ENCODE measurements at places on chromosomes 3 and 15.

- no peak for DNase-seq
Measured at GRCh38 chr3:14564741-14565140, 24.6 kb upstream of the GRIP2 start.

GRCh38 chr3:122493296-122493695, 21.4 kb downstream of the KPNA1 start:
- DNase-seq, result no peak

GRCh38 chr3:73668391-73668790, 43.6 kb upstream of the PDZRN3 start:
- DNase-seq, result no peak

DNA sequence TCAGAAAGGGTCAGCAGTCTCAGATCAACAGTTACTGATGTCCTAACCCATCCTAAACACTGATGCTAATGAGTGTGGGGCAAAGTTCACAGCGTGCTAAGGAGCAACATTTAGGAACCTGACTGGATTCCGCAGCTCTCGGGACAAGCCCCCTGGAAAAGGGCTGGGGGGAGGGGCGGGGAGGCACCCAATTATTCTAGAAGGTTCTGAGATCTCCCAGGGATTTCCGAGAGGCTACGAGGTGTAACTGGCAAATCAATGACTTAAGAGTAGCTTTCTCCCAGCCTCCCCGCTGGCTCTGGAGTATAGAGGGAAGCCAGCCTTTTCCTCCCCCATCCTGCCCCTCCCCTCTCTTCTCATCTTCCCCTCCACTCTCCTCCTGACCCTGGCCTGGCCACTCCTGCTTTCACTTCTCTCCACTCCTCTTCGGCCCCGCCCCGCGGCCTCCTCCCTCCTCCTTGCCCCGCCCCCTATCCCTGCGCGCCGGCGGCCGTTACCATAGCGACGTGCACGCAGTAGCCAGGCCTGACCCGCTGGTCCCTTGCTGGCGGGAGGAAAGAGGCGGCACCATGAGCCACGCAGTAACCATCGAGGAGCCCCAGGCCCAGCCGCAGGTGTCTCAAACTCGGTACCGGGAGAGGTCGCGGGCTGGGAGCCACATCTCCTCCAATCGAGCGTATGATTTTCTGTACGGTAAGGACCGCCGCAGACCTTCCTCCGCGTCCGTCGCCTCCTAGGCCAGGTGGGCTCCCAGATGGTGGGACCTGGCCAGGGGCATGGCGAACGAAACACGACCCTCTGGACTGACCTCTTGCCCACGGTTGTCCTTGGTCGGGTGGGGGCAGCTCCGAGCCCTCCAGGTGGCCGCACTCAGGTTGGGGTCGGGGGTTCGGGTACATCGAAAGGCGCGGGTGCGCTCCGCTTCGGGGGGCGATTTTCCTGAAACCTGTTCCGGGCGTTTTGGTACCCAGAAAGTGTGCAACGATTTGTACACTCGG, at the start of gene CFAP91:
Gene CFAP91, plus strand, starts transcription at position 493 of the 998 bp plus-strand sequence. Its CDS starts 77 bp downstream, at position 570.
- DNase-seq, result peak; percentile 92

GRCh38 chr15:64809649-64810496, 15.6 kb downstream of the PIF1 start:
- DNase-seq, result peak; percentile 66

GRCh38 chr3:50512131-50512530, 8.7 kb upstream of the CACNA2D2 start:
- no peak for DNase-seq

DNA sequence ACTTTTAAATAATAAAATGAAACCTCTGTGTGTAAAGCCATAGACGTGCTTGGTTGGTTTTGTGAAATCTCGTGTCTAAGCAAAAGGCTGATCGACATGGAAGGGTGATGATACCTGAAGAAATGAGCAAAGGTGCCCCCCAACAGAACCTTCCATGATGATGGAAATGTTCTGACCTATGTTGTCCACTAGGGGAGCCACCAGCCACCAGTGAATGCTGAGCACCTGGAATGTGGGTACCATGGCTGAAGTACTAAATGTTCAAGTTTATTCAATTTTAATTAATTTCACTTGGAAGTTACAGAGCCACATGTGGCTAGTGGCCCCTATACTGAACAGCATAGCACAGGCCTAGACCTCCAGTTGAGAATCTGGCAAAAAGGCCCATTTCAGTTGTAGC, 158.8 kb downstream of the POLR2M start:
- DNase-seq, result no peak

DNA sequence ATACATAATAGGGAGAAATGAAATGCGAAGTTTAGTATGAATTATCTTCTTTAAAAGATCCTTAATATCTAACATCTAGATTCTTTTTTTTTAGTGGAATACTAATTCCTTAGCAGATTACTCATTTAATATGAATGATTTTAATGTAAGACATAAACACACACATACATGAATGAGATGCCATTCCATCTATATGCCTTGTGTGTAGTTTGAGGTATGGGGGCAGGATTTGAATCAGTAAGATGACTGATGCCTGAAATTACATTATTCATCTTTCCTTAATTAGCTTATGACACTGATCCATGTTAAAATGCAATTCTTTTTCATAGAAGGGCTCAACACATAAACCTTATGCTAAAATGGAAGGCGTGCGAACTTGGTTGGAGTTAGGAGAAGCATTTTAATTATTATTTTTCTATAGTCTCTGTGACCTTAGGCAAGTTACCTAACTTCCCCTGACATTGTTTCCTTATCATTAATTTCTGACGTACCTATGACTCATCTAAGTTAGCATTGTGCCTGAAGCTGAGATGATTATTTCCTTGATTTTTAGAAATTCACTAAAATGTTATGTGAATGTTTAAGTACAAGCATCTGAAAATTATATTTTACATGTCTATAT, 10.8 kb upstream of the BNIP2 start:
- DNase-seq, result no peak

DNA sequence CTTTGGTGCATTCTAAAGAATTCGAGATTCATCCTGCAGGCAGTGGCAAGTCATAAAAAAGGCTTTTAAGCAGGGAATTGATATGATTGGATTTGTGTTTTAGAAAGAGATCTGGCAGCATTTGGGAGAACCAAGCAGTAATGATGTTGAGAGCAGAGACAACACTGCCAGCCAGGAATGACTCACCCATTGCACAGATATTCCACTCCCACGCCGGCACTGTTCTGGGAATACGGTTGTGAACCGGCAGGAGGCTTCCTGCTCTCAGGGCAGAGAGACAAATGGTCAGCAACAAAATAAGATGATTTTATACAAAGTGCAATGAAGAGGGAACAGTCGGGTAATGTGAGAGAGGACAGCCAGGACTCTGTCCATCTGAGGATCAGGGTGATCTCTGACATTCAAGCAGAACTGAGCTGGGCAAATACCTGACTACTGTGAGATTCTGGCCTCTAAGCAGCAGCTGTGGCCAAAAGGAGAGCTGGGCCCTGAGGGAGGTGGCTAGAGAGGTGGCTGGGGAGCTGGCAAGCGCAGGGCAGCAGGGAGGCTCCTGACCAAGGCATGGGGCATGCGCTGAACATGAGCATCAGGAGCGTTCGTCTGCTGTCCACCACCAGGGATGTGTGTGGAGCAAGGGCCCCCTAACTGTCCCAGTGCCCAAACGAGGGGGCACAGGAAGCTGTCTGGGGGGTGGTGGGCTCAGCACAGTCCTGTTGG, 56.1 kb upstream of the PLXNA1 start:
- peak; percentile 64 for DNase-seq

DNA sequence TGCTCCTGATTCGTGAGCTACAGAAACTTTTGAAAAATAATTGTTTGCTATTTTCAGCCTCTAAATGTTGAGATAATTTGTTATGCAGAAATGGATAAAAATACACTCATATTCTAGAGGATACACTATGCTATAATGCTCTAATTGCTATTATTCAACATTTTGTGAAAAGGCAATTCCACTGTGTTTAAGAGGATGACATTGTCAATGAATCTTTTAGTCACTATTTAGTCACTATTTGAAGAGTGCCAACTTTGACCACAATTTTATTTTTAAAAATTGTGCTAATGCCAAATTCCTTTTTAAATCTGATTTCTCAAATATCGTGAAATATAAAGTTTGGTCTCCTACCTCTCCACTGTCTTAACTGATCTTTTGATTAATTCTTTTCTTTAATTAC, 604.9 kb upstream of the KCNMB2 start:
- no peak for DNase-seq

DNA sequence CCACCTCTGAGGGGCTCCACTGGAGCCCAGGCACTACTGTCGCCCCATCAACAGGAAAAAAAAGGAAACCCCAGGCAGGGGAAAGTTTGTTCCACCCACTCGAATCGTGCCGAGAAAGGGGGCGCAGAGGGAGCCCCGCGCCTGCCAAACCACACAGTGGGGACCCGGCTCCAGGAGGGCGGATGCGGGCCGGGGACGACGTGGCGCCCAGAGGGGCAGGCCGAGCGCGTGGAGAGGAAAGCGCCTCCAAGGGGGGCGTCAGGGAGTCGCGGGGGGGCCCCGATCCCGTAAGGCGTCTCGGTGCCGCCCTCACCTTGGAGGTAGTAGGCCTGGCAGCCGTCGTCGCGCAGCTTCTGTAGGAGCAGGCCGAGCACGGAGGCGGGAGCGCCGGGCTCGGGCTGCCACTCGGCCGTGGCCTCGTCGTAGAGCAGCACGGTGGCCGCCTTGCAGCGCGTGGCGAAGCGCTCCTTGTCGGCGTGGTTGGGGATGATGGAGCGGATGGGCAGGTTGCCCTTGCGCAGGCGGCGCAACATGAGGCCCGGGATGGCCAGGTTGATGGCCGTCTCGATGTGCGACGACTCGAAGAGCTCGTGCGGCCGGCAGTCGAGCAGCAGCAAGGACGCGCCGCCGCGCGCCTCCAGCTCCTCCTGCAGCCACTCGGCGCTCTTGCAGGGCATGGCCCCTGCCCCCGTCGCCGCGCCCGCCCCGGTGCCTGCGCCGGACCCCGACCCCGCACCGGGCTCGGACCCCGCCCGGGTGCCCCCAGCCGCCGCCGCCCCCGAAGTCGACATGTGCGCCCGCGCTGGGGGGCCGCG, 627 bp downstream of the DUSP7 start:
- DNase-seq, result peak; percentile 53

GRCh38 chr3:30893678-30894325, 659 bp downstream of the GADL1 start:
- no peak for DNase-seq

DNA sequence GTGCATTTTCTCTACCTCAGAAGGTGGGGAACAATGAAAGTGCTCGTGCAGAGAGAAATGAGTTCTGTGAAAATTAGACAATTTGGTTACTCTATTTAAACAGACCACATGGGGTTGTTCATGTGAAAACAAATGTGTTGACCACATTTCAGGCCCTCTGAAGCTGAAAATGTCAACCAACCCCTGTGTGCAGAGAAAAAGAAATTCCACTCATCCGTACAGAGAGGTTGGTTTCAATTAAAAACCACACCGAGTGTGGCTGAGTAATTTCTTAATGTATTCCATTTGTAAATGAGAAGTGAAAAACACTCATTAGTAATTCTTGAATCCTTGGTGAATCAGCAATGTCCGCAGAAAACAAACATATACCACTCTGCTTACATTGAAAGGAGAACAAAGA, 46.9 kb upstream of the SLC7A14 start:
- no peak for DNase-seq

- no peak for DNase-seq
Measured at GRCh38 chr15:96392380-96393208, 62.1 kb downstream of the NR2F2 start.

GRCh38 chr3:40116478-40117177, 192.9 kb upstream of the EIF1B start:
- DNase-seq, result no peak

- DNase-seq, result peak; percentile 0
Measured at GRCh38 chr15:82535566-82536408, 4.5 kb downstream of the RPS17 start.

DNA sequence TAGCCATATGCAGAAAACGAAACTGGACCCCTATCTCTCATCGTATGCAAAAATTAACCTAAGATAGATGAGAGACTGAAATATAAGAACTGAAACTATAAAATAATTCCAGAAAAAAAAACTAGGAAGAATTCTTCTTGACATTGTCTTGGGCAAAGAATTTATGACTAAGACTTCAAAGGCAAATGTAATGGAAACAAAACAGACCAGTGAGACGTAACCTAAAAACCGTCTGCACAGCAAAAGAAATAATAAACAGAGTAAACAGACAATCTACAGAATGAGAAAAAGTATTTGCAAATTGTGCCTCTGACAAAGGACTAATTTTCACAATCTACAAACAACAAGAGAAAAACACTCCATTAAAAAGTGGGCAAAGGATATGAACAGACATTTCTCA, 92.3 kb downstream of the FAM227B start:
- no peak for DNase-seq

DNA sequence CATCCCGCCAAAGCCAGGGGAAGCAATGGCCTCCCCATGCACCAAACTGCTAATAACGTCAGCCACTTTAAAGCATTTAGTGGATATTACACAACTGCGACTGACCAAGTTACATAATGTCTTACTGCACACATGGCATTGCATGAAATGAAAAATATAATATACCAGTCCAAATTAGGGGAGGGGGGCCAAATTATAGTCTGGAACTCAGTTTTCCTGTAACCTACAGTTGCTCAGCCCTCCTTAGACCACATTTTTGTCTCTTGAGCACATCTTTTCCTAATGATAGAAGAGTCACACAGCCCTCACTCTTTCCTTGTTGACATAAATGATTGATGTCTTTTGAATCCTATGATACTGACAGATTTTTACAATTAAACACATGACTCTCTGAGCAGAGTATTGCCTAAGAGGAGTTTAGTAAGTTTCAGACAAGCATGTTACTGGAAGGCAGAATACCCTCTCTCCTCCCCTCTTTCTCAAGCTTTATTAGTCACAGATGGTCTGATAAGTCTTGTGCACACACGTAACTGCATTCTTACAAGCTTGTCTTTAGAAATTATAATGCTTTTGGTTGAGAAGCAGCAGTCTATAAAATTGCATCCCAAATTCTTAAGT, 1.1 kb upstream of the PLD1 start:
- peak; percentile 74 for DNase-seq

GRCh38 chr3:129528589-129529100, at the start of gene RHO:
Gene RHO (plus strand): TSS chr3:129528639. CDS start chr3:129528734, 95 bp downstream.
- DNase-seq, result peak; percentile 36

DNA sequence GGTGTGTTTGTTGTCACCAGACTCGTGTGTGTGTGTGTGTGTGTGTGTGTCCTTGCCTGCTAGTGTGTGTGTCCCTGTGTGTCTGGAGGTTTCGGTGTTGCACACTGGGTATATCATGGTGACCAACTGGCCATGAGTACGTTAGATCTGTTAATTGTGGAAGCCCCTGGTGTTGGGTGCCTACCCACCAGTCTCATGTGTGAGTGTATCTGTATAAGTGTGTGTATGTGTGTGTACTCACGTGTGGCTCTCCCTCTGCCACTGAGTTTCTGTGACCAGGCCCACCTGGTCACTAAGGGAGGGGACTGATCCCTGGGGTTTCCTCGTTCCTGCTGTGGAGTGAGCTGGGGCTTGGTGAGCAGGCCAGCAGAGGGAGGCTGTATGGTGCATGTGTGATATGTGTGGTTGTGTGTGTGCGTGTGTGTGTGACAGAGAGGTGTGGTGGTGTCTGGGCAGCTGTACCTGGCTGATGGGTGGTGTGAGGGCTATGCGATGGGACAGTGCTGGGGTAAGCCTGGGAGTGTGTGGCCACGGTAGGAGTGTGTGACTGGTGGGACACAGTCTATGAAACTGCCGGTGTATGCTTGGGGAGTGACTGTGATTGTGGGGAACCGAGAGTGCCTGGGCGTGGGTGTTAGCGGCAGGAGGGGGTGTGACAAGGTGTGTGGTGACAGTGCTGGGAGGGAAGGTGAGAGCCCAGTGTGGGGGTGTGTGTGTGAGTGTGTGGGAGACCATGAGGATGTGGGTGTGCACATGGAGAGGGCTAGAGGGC, 1.8 kb downstream of the PRKCD start:
- DNase-seq, result peak; percentile 16

Measured in inflammatory macrophage (primary cell).